ENCODE measurements at places on chromosomes 4 and X.

DNA sequence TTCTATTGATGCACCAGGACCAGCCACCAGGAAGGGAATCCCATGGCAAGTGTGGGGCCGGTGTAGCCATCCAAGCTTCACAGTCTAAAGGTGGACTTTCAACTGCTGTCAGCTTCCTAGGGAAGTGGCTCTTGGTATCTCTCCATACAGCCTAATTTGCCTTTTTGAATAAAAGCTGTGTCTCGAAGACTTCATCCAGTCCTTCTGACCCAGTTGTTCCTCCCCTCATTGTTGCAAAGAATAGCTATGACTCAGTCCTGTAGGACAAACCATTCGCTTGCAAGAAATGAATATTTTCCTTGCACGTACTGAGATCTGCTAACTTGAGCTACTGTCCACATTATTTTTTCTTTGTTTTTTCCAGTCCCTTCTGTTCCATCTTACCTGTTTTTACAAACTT lies 145.1 kb upstream of the CTSO start:
- no peak for DNase-seq

DNA sequence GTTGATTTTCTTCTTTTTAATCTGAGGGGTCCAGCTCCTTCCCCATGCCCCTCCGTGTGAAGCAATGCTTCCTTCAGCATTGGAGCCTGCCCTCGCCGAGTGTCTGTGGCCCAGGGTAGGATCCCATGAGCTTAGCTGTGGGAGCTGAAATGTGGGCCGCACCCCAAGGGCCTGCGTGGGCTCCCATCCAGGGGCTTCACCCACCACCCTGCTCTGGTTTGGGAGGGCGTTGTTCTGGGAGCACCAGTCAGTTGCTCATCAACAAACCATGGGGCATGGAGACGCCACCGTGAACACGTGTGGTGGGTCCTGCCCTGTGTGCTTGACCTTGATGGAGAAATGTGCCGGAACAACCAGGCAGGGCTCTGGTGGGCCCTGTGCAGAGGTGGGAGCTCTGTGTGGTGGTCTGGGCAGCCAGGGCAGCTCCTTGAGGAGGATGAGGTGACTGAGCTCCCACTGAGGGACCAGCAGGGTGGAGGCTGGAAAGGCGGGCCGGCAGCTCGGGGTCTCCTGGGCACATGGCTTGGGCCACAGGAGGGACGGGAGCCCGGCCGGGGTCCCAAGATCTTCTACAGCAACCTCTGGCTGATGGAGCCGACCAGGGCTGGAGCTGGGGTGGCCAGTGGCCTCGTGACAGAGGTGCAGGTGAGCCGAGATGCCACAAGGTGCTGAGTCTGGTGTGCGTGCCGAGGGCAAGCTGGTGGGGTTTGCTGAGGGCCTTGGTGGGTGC lies 39.6 kb upstream of the NKX1-1 start:
- DNase-seq, result no peak

GRCh38 chr4:150510176-150510865 lies 71.6 kb upstream of the MAB21L2 start:
- no peak for DNase-seq

- no peak for DNase-seq
Observed at GRCh38 chrX:146755214-146755613, 54.4 kb upstream of the CXorf51B start.

DNA sequence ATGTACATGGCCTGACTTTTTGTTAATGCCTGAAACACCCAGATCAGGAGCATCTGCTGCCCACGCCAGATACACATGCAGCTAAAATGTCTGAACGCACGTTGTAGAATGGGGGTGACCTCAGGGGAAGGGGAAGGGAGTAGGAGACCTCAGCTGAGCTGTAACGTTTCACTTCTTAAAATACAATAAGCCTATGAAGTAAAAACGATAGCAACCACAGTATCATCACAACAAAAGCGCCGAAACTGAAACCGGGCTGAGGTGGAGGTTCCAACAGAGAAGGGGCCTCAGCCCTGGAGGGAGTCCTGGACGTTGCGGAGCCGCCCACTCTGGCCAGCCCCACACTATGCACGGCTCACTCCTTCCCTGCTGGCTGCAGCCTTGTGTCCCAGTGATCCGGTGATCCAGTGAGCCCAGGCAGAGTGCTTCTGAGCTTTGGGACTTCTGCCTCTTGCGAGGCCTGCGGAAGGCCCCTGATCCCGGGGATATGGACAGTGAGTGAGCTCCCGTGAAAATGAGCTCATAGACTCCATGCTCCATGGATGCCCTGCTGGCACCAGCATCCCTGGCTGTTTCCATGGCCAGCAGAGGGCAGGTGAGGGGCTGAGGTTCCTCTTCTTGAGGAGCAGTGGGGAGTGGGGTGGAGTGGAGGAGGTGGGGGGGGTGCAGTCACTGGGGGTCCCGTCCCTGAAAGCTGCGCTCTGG lies 52.0 kb downstream of the HMX1 start:
- no peak for DNase-seq

DNA sequence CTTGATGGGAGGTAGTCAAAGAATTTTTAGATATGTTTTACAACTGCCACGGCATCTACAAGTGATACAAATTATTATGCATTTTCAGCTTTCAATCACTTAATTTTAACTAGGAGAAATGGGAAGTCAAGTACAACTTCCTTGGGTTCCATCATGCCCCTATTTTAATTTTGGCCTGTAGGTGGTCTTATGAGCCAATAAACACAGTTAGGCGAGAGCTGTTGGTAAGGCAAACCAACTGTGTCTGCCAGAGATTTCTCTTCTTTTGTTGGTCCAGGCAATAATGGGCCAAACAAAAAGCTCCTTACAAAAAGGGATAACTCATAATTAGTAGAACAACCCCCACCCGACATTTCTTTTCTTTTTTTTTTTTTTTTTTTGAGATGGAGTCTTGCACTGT lies 63.3 kb upstream of the ARX start:
- DNase-seq, result no peak

DNA sequence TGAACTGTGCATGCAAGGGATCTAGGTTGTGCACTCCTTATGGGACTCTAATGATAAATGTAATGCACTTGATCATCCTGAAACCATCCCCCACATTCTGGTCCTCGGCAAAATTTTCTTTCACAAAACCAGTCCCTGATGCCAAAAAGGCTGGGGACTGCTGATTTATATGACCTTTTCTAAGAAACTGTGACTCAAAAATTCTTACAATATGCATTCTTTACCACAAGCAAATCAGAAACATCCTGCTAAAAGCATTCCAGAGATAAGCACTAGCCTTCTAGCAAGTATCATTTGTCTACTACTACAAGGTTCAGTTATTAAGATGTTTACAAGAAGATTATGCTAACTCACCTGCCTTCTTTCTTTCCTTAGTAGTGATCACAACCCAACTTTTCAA lies 166.5 kb upstream of the PCDH7 start:
- no peak for DNase-seq

DNA sequence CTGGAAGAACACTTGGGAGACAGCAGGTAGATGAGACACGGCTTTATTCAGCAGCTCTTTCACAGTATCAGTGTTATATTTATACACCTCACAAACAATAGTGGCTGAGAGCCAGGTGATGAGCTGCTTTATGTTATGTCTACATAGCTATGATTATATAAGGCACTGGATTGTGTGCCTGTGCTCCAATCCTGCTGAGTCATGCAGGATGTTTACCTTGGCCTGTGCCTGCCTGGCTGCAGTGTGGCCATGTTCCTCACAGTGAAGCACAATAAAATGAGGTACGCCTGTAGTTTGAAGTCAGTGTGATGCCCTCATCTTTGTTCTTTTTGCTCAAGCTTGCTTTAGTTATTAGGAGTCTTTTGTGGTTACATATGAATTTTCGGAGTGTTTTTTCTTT lies 31.3 kb downstream of the CXCL13 start:
- no peak for DNase-seq

DNA sequence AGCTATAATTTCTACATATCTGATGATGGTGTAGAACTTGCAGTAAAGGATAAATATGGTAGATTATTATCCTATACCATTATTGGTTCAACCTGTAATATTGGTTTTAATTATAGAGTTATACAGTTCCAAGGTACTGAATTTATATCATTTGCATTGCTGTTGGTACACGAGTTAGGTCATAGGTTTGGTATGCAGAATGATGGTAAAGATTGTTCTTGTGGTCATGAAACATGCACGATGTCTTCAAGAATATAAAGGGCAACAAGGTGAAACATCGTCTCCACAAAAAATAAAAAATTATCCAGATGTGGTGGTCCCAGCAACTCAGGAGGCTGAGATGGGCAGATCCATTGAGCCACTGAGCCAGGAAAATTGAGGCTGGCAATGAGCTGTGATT lies 99.6 kb downstream of the ADAM29 start:
- DNase-seq, result no peak

DNA sequence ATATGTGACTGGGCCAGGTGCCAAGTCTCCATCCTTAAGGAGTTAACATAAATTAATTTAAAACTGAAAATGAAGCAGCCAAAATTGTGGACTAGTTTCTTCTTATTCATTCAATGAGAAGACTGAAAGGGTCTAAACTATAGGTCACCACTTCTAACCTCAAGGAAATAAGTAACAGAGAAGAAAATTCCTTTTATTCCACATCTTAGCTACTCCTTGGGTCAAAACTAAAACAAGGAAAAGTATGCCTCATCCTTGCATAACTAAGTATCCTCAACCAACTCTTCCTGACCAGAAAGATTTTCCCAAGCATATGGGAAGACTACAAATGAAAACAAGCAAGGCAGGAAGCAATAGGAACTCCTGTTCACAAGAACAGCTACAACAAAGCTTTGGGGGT lies 71.2 kb downstream of the ZNF827 start:
- no peak for DNase-seq

GRCh38 chr4:118974758-118975157 lies 86.1 kb downstream of the SYNPO2 start:
- no peak for DNase-seq

GRCh38 chrX:68292471-68292870 lies 140.8 kb downstream of the OPHN1 start:
- DNase-seq, result no peak

- DNase-seq, result no peak
Observed at GRCh38 chrX:21800344-21800770, 39.1 kb upstream of the MBTPS2 start.

DNA sequence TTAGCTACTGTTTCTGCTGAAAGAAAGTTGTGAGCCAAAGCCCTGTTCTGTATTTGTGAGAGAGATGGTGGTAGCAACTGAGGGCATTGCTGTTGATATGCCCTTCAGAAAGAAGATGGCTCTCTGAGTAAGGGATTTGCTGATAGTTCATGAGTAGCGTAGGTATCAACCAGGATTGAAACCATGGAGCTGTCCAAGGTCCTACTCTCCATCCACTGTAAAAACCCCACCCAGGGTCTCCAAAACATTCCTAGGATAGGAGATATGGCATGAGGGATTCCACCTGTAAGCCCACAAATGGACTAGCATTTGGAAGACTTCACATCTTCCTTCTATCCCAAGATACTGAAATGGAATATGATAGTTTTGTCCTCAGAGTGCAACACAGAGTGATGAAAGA lies 277.1 kb upstream of the PRKX start:
- DNase-seq, result no peak

- DNase-seq, result no peak
Observed at GRCh38 chr4:81827577-81828202, 356.0 kb upstream of the RASGEF1B start.

- no peak for DNase-seq
Observed at GRCh38 chr4:151990201-151990600, 229.4 kb upstream of the GATB start.

DNA sequence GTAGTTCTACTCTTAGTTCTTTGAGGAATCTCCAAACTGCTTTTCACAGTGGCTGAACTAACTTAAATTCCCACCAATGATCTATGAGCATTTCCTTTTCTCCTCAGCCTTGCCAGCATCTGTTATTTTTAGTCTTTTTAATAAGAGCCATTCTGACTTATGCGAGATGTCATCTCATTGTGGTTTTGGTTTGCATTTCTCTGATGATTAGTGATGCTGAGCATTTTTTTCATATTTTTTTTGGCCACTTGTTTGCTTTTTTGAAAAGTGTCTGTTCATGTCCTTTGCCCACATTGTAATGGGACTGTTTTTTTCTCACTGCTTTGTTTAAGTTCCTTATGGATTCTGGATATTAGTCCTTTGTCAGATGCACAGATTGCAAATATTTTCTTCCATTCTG lies 21.5 kb upstream of the PHKA1 start:
- DNase-seq, result no peak

DNA sequence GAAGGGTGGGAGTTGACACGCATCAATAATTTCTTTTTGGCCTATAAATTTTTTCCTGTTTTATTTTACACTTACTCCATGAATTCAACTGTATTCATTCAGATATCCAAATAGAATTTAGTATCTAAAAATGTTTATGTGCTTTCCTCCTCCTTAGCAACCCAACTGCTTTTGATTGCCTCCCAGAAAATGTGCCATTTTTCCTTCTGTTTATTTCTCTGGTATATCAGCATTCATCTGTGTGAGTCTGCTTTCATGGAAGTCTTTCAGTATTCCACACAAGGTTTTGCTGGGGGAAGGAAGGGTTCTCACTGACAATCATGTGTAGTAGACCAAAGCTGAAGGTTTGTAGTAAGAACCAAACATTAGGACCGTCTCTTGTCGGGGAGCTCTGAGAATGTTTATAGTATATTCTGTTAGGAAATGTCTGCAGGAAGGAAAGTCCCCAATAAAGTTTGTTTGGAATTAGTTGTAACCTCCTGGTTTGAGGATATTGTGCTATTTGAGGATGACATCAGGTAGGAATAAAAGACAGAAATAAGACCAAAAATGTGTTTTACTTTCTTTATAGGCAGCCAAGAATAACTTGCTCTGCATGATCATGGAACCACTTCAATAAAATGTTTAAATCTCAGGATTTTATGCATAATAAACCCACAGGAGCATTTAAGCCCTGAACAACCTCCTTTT lies 673.6 kb upstream of the INTU start:
- DNase-seq, result no peak

DNA sequence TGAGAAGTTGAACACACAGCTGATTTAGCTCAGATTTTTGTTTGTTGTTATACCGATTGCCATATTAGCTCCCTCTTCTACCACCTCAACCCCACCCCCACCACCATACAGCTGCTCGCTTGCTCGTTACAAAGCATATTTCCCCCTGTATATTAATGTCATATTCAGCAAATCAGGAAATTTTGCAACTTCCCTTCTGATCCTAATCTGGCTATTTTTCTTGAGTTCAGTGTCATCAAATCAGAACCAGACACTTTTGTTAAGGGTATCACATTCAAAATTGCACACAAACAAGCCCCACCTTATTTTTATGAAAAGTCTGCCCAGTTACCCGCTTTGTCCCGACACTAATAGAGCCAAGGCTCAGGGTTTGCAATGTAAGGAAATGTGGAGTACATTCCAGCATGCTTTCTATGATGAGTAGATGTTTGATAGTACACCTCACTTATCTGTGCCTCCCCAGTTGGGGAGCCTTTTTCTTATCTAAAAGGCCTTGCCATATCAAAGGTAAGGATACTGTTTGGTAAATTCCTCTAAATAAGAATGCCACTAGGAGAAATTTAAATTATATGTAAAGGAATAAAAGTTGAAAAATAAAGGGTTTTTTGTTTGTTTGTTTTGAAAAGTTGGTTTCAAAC lies 212.2 kb downstream of the CBR4 start:
- no peak for DNase-seq

- DNase-seq, result no peak
Observed at GRCh38 chr4:74764119-74764518, 30.2 kb downstream of the BTC start.

- DNase-seq, result no peak
Observed at GRCh38 chrX:76109654-76110053, 63.2 kb upstream of the PBDC1 start.

All from NCI-H1092 treated with DMSO at 0.1 percent for 48 hours (cell line).